ENCODE measurements at places on chromosomes 11 and 22. TPM values are rescaled to one million over a fixed set of nuclear protein-coding genes. Genes with fewer than 3 reads are reported as not detected.
A peak's percentile ranks its signal among the peaks of the same experiment; 100 is the strongest.

DNA sequence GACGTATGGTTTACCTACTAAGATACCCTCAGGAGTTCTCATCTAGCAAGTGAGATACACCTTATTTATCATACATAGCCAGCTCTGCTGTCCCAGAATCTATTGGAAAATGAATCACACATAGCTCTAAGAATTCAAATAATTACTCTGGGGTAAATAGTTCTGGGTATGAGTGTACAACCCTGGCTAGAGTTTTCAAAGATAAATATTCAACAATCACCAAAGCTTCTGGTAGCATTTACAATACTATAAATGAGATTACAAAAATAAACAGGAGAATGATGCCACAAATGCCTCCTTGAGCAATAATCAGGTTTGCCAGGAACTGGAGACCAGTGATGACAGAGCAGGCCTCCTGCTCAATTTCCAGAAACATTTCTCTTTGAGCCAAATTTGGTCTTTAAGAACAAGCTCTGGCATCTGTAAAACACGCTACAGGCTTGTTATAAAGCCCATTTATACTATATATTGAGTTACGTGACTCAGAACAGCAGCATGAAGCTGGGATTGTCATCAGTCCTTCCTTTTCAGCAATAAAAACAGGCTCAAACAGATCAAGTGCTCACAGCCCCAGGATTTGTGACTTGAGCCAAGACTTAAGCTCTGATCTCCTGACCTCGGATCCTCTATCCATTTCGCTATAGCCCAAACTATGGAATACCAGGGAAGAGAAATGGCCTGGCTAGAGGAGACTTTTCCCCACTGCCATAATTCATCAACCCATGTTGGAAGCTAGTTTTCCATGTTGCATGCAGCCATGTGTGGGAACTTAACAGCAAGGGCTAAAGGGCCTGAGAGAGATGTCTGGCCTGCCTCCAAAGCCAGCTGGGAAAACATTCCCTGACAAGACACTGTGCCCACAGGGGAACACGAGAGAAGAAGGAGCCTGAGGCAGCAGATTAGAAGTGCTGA, 19.7 kb downstream of the RAB30 start:
- DNase-seq = no peak

DNA sequence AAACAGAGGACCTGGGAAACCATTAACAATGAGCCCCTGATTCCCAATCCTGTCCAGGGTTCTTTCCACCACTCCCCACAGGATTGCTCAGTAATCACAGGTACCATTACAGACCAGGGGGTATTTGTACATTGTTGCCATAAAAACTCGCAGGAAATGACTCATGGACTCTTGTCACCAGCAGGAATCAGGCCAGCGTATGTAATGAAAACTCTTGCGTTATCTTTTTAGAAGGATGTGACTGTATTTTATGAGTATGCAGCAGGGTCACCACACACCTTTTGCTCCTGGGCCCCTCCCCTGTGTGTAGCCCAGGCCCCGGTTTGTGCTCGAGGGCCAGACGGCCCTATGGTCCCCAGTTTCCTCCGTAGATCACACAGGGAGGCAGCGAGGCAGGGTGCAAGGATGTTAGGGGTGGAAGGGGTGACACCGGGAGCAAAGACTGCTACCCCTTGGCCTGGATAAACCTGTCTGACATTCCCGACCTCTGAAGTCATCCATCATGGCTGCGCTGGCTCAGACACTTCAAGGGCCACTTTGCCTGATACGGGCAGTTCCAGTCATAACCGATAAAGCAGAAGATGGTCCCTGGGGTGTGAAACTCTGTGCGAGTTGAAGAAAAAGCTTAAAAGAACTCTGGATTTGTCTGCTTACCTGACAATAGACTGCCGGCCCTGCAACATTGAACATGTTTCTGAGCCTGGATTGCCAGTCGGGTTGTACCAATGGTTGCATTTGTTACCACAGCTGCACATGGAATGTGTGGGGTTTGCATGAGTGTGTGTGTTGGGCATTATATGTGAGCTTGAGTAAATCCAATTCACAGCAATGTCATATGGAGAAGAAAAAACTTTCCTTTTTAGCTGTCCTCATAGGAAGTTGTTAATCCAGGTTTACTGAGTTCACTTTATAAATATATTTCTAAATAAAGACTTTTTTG, 56.9 kb downstream of the MICAL2 start:
- DNase-seq = no peak

DNA sequence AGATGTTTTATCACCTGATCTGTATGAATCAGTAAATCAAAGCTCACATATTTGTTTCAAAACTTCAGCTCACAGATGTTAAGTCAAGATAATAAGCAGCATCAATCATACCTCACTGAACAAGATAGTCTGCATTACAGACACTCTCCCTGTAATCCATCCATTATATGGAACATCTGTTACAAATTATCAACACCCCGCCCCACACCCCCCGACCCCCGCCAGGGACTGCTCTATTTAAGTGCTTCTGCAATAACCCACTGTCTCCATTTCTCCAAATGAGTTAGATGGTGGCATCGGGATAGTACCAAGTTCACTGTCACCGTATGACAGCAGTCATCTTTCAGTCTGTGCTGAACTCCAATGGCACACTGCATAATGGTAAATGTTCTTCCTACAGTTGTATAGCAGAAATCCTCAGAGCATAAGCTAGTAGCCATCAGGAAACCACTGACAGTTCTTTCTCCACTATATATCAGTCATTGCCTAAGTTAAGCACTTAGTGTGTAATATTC, 447.0 kb upstream of the ARHGAP42 start:
- no peak for DNase-seq

DNA sequence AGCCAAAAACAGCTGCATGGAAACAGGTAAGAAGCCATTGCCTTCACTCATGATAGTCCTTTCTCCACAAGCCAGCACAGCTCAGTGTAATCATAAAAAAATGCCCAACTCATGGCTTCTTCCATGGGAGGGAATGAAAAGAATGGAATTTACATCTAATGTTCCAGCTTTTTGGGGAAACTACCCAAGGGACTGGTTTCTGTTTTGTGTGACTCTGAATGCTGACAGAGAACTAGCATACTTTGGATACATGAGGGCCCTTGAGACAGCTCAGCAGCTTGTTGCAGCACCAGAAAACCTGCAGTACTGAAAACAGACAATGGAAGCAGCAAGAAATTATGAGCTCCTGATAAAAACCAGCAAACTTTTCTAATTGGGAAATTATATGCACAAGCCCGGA, 24.2 kb upstream of the HORMAD2 start:
- no peak for DNase-seq

DNA sequence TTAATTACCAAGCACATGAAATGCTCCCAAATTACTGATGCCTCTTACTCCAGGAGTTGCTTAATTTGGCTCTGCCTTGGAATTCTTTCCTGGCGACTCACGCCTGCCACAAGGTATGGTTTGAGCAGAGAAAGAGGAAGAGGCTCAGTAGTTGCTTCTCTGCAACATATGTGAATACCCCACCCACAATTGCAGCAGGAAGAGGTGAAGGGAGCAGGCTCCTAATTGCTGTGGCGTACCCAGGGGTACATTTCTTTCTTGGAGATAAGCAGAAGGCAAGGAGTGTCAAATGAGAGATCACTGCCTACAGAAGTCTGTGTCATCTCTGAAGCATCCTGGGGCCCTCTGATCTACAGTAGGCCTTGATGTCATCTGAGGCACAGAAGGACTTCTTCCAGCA, 10.6 kb upstream of the NNMT start:
- no peak for DNase-seq

DNA sequence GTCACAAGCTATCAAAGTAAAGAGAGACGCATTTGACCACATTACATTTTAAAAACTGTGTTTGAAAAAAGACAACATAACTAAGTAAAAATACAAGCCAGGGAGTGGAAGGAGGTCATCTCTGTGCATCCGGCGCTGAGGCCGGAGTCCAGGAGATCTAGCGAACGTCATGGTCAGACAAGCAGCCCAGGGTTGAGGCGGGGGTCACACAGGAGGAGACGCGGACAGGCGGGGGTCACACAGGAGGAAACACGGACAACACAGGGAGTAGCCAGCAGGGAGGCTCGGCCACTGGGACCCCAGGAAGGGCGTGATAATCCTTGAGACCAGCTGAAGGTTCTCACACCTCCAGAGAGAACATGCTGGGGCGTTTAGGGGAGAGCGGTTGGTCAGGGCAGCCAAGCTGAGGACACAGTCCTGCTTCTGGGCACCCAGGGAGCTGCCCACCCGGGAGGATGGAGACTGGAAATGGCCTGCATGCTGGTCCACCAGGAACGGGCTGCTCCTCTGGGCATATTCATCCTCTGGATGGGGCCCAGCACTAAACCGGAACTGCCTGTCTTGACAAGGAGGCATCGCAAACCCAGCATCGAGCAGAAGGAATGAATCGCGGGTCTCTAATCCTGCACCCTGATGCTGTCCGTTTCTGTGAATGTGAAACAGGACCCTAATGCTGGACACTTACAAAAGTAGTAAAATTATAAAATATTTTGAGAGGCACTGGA, 40.9 kb upstream of the MUC5AC start:
- DNase-seq = no peak

GRCh38 chr11:75773595-75774353, 5.2 kb downstream of the DGAT2 start:
- peak; percentile 81 for DNase-seq

DNA sequence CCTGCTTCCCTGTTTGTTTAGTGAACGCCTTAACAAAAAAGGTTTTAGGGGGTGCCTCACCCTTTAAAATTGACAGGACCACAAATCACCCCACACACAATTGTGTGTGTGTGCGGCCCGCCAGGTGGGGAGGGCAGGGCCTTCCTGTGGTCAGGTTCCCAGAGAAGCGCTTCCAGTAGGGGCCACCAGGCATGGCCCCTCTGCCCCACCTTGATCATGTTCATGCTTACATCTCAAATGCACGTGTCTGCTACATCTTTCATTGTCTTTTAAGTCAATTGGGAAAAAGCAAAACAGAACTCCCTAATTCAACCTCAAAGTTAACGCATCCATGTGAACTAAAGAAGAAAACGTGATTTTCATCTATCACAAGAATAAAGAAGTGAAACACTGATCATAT, 1335.3 kb downstream of the TBC1D22A start:
- DNase-seq = no peak

DNA sequence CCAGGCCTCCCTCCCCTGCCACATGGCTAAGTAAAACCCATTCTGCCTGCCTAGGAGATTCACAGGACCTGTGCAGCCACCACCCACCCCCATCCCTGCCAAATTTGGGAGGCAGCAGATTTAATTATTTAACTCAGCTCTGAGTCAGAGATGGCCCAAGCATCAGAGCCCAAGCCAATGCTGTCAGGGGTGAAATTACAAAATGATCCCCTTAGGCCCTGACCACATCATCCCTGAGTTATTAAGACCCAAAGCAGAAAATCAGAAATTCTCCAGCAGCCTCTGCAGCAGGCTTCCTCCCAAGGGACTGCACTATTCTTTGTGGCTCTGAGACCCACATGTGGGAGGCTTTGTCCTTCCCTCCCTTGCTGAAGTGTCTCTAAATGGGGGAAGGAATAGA, 52.8 kb upstream of the RRAS2 start:
- no peak for DNase-seq

GRCh38 chr11:69986440-69986787, 91.7 kb upstream of the ANO1 start:
- no peak for DNase-seq

DNA sequence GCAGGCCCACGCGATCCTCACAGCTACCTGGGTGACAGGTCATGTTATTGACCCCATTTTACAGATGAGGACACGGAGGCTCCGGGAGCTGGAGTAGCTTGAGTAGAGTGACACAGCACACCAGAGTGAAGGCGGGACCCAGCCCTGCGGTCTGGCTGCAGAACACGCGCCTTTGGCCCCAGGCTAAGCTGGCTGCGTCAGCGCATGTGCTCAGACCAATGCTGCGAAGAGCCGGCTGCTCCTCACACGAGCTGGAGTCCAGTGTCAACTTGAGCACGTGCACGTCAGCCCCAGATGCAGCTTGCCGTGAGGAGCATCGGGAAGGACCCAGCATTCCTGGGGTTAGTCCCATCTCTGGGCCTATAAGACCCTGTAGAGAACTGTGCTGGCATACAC, 49.9 kb downstream of the SCUBE1 start:
- DNase-seq = no peak

- DNase-seq = no peak
These were observed at the start of gene BBOX1 for GRCh38 chr11:27040302-27041115. TSS of gene BBOX1 (plus strand) at chr11:27040815. CDS start at chr11:27055431, 14,616 bp downstream.

GRCh38 chr11:35815556-35816315, 128.1 kb upstream of the LDLRAD3 start:
- no peak for DNase-seq

The OR5I1 gene
- total RNA-seq = not detected

The CDC42EP2 gene
- 33.5 TPM for total RNA-seq

Data from spleen (tissue), 13 donors.